NCI-H2107 (cell line): ENCODE measurements at places on chromosomes 4 and X.

DNA sequence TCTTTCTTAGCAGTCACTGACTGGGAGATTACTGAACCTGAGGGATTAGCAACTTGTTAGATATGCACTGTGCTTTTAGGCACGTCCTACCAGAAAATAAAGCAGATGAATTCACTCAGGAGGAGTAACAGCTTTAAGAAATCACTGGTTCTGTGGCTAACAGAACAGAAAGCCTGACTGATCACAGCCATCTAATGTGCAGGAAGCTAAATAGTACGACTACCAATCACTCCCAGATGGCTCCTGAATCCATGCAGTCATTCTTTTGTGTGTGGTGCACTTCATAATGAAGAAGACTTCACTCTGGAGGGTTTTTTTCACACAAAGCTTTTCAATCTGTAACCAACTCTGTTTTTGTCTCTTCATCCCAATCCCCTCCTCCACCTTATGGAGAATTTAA, 305.3 kb upstream of the INTU start:
- DNase-seq, result no peak

DNA sequence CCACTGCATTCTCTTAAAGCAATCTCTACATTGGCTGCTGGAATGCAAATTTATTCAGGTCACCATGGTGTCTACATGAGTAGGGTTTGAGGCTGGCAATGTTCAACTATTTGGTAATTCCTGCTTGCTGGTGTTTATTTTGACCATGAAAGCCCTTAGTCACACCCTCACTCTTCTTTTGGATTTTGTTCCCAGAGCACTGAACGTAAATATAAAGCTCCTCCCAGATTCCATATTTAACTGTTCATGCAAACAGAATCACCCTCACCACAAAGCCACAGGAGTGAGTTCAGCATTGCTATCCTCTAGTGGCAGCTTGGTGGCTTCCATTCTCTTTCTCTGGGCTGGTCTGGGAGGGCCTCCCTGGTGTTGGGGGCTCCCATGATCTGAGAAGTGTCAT, 82.8 kb downstream of the LNX1 start:
- no peak for DNase-seq

DNA sequence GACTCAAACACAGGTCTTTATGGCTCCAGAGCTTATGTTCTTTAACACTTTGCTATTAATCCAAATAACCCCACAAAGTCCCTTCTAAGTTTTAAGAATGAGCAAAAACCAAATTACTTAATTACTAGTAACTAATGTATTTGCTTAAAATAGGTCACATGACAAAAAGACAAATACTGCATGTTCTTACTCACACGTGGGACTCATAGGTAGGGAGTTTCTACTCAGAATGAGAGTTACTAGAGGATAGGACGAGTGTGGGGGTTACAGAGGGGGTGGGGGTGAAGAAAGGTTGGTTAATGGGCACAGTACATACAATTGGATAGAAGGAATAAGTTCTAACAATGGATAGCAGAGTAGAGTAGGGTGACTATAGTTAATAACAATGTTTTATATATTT, 5.8 kb downstream of the RPS6KA3 start:
- no peak for DNase-seq

- DNase-seq, result no peak
Observed at GRCh38 chr4:141275834-141276233, 55.1 kb downstream of the ZNF330 start.

- no peak for DNase-seq
Observed at GRCh38 chr4:103853627-103854026, 133.8 kb upstream of the TACR3 start.

- peak; percentile 30 for DNase-seq
Observed at GRCh38 chrX:39582091-39582490, 515.7 kb downstream of the BCOR start.

DNA sequence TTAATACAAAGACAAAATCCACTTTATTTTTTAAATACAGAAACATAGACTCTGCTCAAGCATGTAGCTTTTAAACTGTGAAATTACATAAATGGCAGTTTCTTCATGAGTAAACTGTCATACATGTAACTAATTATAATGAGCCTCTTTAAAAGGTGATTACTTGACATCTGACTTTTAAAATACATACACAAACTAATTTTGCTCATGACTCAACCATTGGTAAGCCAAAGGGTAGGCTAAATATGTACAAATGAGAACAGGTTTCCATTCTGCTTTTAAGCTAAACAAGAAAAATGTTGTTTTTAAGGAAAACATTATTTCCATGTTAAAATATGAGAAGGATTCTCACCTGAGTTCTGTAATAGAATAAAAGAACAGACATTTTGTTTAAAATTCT, 27.9 kb downstream of the CAMK2D start:
- DNase-seq, result no peak

- DNase-seq, result no peak
Observed at GRCh38 chrX:9598344-9598743, 133.5 kb downstream of the TBL1X start.

DNA sequence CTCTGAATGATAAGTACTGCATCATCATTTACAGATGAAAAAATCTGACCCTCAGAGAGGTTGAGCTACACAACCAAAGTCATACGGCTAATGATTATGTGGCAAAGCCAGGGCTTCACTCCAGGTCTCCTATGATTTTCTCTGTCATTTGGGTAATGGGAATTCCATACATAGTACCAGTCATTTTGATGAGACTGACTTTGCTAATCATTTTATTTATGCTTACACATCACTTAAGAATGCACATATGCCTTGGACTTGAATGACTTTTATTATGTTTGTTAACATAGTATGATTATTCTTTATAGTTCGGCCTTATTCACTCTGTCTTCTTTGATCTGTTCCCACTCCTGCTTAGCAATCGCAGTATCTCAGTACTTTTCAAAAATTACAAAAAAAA, 255.1 kb upstream of the GPRIN3 start:
- DNase-seq, result no peak

DNA sequence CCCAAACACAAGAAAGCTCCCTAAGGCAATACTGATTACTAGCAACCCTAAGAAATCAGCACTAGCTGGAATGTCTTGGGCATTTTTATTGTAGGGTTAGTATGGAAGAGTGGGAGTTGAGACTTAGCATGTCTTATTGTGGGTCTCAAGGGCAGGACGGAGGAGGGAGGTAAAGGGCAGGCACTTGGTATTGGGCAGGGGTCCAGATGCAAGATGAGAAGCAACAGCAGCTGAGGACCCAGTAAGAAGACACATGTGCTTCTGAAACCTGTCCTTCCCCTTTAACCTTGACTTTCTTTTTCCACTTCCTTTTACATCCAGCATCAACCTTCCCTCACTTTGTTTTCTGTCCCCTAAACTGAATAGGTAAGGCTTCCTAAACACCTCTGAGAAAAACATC, 37.4 kb downstream of the LARP7 start:
- no peak for DNase-seq
